ENCODE measurements at places on chromosomes 6 and 20. TPM values are rescaled to one million over a fixed set of nuclear protein-coding genes. Genes with fewer than 3 reads are reported as not detected.

HSPA12B gene
- total RNA-seq, result 2.9 TPM

DNA sequence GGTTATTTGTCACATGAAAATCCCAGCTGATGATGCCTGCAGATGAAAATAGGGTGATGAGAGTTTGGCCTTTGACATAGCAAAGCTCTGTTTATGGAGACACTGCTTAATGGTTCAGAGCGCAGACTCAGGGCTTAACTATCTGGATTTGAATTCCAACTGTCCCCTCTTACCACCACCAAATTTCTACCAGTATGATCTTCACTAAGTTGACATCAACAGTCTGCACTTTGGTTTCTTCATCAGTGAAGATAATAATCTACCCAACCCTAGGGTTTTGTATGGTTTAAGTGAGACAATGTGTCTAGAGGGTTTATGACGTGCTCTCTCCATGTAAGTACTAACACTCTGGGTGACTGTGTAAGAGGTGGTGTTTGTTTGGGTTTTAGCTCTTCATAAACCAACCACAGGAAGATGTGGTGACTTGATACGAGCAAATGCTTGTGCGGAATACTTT, 151.4 kb upstream of the TNFAIP3 start:
- DNase-seq, result no peak
- no peaks in the 10 kb centered on the region for H3K4me1 ChIP-seq
- no peak overlapping the region for H3K4me3 ChIP-seq
- H3K27me3 ChIP-seq, result no peaks in the 10 kb centered on the region

DNA sequence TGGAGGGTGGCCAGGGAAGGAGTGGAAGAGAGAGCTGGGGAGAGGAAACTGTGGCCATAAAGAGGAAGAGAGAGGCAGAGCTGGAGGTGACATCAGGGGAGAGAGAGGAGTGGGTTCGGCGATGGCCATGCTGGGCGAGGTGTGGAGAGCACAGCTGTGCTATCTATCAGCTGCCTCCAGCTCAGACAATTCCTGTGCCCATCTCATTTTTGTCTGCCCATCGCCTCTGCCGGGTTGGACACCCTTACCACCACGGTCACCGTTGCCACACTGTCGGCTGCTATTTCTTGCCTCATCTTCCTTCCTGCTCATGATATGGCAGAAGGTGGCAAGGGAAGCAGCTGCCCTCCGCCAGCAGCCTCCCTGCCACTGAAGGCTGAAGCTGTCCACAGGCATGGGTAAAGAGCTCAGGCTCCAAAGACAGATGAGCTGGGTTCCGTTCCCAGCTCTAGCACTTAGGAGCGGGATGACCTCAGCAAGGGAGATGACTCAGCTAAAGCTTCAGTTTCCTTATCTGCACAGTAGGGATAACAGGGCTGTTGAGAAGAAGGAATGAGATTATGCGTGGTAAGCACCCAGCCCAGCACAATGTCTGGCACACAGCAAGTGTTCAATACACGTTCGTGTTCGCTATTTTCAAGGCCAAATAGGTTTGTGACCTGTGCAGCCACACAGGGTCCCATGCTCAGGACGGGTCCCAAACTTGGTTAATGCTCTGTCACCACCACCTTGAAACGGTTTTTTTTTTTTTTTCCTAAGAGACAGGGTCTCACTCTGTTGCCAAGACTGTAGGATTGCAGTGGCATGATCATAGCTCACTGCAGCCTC, 21.9 kb upstream of the TAF8 start:
- no peak for DNase-seq
- no peak overlapping the region for H3K27ac ChIP-seq
- no peaks in the 10 kb centered on the region for H3K4me1 ChIP-seq
- H3K27me3 ChIP-seq, result no peaks in the 10 kb centered on the region
- no peaks in the 10 kb centered on the region for H3K36me3 ChIP-seq
- no peak overlapping the region for H3K4me3 ChIP-seq

DNA sequence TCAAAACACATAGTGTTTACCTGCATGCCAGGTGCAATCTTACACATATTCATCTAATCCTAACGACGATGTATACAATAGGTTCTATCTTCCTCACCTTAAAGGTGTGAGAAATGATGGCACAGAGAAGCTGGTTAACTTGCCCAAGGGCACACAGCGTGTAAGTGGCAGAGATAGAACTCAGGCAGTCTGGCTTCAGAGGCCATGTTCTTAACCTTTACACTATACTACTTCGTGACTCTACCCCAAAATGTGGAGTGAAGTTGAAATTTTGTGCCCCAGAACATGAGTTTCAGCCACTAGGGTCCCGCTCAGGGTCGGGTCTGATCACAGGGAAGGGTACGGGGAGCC, 584 bp downstream of the VPS52 start:
- H3K27me3 ChIP-seq, result no peaks in the 10 kb centered on the region
- no peak for DNase-seq
- H3K27ac ChIP-seq, result peak overlapping the region; percentile 74
- H3K4me1 ChIP-seq, result no peaks in the 10 kb centered on the region
- H3K36me3 ChIP-seq, result peaks cover 77% of the 10 kb centered on the region
- peak overlapping the region; percentile 89 for H3K4me3 ChIP-seq

DNA sequence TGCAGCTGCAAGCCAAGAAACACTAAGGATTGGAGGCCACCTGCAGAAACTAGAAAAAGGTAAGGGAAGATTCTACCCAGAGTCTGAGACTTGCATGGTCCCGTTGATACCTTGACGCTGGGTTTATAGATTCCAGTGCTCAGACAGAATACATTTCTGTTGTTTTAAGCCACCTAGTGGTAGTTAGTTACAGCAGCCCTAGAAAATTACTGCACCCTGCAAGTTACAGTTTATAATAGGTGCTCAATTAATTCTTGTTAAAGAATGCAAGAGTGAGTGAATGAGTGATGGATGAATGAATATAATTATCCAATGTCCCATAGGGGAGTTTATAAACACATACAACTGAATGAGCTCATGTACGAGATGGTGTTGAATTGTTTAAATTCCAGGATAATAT, 453.1 kb upstream of the SLC35B3 start:
- H3K4me1 ChIP-seq, result no peaks in the 10 kb centered on the region
- H3K27ac ChIP-seq, result no peak overlapping the region
- no peak overlapping the region for H3K4me3 ChIP-seq
- no peaks in the 10 kb centered on the region for H3K36me3 ChIP-seq
- no peaks in the 10 kb centered on the region for H3K27me3 ChIP-seq
- no peak for DNase-seq

DNA sequence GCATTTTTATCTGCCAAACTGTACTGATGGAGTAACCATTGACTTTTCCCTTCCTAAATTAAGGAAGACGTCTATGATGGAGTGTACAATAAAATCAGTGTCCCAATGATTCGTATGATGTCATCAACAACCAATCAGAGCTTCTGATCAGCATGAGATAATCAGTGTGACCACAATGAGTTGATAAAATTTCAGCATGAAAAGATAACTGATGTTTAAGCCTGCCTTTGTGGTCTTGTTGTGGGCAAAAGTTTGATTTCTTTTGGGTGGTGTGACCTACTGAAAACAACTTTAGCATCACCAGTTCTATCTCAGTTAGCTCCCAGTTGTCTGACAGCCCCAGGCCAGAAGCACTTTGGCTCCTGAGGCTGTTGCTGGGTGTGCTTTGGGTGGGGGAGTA, 3.3 kb downstream of the PCIF1 start:
- no peaks in the 10 kb centered on the region for H3K27me3 ChIP-seq
- H3K27ac ChIP-seq, result no peak overlapping the region
- peaks cover 11% of the 10 kb centered on the region for H3K4me1 ChIP-seq
- H3K4me3 ChIP-seq, result no peak overlapping the region
- DNase-seq, result no peak

DNA sequence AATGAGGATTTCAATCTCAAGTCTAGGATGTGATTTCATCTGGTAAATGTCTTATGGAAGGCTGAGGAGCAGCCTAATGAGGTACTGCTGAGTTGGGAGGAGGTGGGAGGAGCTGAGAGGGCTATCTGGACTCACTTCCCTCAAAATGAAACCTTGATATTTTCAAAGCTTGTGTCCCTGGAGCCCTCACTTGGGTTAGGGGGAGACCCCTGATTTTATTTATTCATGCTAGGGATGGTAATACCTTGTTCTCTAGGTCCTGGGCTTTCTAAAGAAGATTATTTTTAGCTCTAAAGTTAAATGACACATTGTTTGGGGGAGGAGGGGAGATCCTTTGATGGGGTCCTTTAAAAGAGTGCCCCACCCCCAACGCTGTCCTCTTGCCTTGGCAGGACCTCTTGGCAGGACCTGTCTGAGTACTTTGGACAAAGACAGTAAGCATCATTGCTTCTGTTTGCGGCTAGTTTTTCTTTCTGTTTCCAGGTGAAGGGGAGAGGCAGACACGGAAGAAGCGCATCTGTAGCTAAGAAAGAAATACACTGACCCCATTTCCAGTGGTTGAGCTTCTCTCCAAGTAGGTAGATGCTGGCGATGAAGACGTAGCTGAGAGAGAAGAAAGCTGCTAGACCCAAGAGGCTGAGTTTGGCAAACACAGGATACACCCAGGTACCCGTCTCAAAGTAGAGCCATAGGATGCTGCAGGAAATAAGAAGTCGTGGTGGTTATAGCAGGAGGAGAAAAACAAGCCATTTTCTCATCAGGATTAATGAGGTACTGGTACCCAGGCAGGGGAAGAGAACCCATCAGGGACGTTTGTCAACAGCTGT, 55.6 kb downstream of the ADTRP start:
- H3K27me3 ChIP-seq, result no peaks in the 10 kb centered on the region
- H3K36me3 ChIP-seq, result no peaks in the 10 kb centered on the region
- H3K27ac ChIP-seq, result no peak overlapping the region
- no peaks in the 10 kb centered on the region for H3K4me1 ChIP-seq
- no peak overlapping the region for H3K4me3 ChIP-seq

RPL7L1 gene
- total RNA-seq, result 130 TPM

GGTLC1 gene
- total RNA-seq, result not detected

- no peak for DNase-seq
- peaks cover 19% of the 10 kb centered on the region for H3K36me3 ChIP-seq
- H3K27ac ChIP-seq, result no peak overlapping the region
- no peaks in the 10 kb centered on the region for H3K27me3 ChIP-seq
Observed at GRCh38 chr20:32238483-32239425, 31.1 kb downstream of the POFUT1 start.

All from H9 (cell line).